ENCODE measurements at places on chromosomes 1 and 21.
A peak's percentile ranks its signal among the peaks of the same experiment; 100 is the strongest.

GRCh38 chr1:110390096-110390495 lies 730 bp downstream of the SLC16A4 start:
- no peak for DNase-seq

DNA sequence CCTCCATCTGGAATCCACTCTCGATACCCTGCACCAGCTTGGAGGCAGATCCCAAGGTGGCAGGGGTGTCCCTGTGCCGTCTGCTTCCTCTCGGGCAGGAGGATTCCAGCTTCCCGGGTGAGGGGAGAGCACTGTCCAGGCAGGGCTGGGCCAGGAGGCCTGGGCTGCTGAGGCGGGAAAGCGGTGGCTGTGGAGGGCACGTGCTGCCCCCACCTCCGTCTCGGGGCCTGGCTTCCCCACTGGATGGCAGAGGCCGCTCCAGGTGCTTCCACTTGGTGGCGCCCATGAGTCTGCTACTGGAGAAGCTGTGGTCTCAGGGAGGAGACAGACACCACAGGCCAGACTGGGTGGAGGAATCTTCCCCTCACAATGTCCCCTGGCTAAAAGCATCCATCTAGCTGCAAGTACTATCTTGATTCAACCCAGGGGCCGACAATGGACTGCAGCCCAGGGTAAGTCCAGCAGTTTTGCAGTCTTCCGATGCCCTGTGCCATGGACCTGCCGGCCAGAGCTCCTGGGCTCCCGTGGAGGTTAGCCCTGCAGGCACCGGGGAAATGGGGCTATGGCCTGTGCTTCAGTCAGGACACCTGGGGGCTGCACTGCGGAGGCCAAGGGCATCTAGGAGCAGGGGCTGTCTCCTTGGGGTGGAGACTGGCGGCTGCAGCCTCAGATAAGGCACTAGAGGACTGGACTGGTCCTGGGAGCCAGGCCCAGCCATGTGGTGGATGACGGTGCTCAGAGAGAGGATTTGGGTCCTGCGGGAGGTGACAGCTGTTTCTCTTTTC lies 41.3 kb upstream of the EIF4G3 start:
- DNase-seq, result peak; percentile 23

GRCh38 chr21:32476661-32477423 lies 64.3 kb downstream of the EVA1C start:
- DNase-seq, result no peak

DNA sequence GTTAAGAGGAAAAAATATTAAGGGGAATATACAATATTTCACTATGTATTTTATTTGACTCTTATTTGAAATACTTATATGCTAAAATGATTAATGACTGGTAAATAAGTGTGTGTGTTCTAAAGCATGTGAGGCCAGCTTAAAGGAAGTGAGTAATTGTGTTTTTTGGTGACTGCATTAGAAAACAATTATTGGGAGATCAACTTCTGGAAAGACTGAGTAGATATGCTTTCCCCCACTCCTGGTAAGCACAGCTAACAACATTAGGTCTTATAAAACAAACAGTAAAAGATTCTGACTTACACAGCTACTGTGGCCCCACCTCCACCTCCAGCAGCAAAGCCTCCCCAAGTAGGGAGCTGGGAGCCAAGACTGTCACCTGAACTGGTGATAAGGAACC lies 403.0 kb downstream of the SRGAP2C start:
- no peak for DNase-seq

GRCh38 chr1:166876540-166876838 lies 425 bp upstream of the TADA1 start:
- DNase-seq, result no peak

- no peak for DNase-seq
Observed at GRCh38 chr1:243411472-243411871, 155.6 kb downstream of the SDCCAG8 start.

- DNase-seq, result no peak
Observed at GRCh38 chr1:245393694-245394093, 238.9 kb downstream of the KIF26B start.

- no peak for DNase-seq
Observed at GRCh38 chr1:1910651-1911331, 4.3 kb upstream of the CALML6 start.

- DNase-seq, result no peak
Observed at GRCh38 chr1:170200161-170200560, 54.4 kb downstream of the NTMT2 start.

- no peak for DNase-seq
Observed at GRCh38 chr1:8985915-8986813, 40.1 kb downstream of the SLC2A7 start.

DNA sequence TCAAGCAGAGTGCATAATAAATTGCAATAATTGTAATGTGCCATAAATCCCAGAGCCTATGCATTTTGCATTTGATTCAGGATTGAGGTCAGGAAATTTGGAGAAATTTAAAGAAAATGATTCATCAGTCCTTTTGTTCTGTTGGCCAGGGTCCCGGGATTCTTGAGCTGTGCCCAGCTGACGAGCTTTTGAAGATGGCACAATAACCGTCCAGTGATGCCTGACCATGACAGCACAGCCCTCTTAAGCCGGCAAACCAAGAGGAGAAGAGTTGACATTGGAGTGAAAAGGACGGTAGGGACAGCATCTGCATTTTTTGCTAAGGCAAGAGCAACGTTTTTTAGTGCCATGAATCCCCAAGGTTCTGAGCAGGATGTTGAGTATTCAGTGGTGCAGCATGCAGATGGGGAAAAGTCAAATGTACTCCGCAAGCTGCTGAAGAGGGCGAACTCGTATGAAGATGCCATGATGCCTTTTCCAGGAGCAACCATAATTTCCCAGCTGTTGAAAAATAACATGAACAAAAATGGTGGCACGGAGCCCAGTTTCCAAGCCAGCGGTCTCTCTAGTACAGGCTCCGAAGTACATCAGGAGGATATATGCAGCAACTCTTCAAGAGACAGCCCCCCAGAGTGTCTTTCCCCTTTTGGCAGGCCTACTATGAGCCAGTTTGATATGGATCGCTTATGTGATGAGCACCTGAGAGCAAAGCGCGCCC lies 8.7 kb downstream of the PROX1 start:
- no peak for DNase-seq

GRCh38 chr1:35576061-35576765 lies 3.1 kb downstream of the TFAP2E start:
- no peak for DNase-seq

DNA sequence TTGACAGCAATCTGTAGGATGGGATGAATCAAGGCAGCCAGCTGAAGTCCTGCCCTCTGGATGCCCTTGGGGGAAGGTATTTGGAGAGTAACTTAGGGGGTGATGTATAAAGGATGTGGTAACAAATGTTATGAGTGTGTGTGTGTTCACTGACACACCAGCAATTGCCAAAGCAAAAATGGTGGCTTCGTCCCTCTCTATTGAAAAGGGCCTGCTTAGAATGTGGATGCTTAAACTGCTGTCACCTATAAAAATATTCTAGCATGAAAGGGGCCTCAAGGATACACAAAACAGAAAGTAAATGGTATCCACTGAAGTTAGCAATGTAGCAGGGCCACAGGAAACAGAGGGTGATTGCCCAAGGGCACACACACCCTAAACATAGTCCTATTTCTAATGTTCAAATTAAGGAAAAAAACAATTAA lies 15.1 kb upstream of the AIM2 start:
- DNase-seq, result no peak

DNA sequence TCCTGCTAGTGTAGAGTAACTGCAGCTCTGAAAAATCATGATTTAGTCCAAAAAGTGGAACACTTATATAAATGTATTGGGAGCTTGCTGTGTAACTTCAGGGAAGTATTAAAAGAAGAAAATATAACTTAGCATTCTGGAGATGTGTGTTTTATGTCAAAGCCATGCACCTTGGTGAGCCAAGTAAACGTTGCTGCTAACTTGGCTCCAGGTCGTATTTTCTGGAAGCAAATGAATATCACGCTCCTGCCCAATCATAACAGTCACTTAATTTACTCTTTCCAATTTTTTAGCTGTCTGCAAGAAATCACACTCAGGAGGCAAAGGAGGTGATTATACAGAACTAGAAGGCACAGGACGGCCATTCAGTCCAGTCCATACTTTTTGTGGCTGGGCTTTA lies 61.1 kb downstream of the DOP1B start:
- DNase-seq, result no peak

DNA sequence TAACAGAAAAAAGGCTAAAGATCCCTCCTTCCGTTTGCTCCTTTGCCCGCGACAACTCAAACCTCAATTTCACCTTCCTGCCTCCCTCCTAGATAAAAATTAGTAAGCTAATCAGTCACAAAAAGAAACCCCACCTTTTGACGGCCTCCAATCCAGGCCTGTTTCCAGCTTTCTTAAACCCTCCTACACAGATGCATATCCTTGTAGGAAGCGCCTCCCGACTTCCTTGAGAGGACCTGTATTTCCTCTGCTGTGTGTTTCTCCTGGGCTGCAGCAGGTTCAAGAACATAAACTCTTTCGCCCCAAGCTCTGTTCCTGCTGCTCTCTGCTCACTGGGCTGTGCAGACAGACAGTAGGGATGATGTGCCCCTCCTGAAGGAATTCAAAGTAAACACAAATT lies 168.8 kb downstream of the CYYR1 start:
- no peak for DNase-seq

GRCh38 chr1:170596701-170597100 lies 64.7 kb downstream of the GORAB start:
- no peak for DNase-seq

DNA sequence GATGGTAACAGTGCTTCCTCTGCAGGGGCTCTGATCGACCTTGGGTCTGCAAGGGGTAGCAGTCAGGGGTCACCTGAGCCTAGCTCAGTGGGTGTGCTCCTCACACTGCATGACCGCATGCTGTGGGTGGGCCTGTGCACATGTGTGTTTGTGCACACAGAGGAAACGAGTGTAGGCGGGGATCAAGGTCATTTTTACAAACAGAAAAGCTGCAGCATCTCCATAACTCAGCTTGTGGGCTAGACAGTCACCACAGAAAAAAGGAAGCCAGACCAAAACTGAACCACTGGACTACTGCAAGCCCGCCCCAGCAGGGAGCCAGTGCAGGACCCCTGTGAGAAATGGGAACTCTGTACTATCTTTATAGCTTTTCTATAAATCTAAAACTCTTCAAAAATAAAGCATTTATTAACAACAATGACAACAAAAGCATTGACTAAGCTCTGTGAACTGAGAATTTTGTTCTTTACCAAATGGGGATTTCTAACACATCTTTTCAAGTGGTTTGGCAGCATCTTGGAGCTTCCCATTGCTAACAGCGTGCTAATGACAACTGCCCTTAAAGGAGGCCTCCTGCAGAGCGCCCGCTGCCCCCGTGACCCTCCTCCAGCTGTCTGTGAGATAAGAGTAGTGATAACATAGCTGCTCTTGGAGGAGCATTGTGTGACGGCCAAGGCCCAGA lies 19.9 kb upstream of the NEK2 start:
- DNase-seq, result no peak

- peak; percentile 9 for DNase-seq
Observed at GRCh38 chr1:242454262-242455051, 70.0 kb downstream of the PLD5 start.

DNA sequence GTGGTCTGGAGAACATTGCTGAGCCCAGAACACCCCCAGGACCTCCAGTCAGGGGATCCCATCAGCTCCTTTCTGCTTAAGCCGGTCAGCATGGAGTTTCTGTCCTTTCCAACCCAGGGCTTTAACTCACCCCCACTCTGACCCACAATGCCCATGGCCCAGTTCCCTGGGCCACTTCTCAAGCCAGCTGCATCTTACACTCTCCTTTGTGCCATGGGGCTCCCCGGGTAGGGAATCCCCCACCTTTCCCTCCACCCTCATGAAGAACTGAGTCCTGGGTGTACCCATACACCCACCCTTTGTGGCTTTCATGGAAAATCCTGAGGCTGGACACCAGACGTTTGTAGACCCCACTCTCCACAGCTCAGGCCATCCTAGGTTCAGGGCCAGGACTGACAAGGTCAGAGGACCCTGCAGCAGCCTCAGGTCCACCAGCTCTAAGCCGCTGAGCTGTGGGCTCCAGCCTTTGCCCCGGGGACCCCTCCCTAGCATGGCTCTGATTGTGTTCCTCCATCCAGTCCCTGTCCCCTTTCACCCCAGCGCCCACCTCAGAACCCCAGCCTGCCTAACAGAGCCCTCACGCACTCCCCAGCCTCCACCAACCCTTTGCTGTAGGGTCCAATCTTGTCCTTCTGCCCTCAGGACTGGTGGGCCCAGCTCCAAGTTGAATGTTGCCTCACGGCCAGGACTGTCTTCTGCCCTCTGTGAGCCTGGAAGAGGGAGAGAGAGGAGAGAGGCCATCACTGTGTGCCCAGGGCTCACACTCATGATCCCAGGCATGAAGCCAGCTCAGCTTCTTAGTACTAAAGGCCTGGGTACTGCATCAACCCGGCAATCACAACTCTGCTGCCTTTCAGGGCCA lies 394.8 kb downstream of the MATN1 start:
- no peak for DNase-seq

DNA sequence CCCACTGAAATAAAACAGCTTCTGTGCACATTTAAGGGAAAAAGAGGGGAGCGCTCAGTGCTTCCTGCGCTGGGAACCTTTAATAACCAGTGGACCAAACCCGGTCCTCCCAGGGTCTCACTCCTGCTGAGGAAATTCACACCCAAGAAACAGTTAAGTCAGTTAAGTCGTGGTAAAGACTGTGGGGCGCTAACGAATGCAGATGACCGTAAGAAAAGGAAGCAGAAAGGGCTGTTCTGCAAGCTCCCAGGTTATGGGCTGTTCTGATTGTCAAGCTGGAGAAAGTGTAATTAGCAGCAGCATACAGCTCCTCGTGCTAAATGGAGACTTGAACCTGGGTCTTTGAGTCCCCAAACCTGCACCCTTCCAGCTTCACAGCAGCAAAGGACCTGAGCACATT lies 536.6 kb downstream of the NPHP4 start:
- DNase-seq, result no peak

GRCh38 chr1:76428028-76428427 lies 353.5 kb downstream of the ST6GALNAC3 start:
- DNase-seq, result no peak

GRCh38 chr21:42669041-42669440 lies 15.6 kb downstream of the PDE9A start:
- no peak for DNase-seq

- DNase-seq, result no peak
Observed at GRCh38 chr1:89736937-89737733, 83.7 kb upstream of the LRRC8D start.

GRCh38 chr1:152049291-152050083 lies 12.7 kb upstream of the S100A11 start:
- DNase-seq, result no peak

DNA sequence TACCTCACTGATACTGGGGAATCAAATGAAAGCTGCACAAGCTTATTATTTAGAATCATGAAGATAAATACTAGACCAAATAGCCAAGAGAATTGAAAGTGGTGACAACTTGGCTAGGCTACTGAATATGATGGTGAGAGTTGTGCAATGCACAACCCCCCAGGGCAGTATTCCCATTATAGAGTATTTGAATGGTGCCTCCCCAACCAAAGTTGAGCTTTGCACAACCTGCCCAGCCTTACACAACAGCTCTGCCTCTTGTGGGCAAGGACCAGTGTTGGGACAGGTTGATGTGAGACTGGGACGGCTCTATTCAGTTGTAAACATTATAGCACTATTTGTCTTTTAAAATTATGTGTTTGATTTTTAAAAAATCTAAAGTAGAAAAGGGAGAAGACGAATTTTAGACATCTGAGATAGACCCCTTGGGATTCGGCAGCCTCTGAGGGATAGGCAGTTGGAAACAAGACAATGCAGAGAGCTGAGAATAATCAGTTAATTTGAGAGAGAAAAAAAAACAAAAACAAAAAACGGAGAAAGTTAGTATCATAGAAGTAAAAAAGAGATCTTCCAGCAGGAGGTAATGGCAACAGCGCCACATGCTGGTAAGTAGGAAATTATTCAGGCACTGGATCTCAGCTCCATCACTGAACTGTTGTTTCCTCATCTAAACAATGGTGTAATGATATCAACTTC lies 91.0 kb upstream of the KCNA3 start:
- DNase-seq, result peak; percentile 82
